ENCODE measurements at places on chromosomes 1 and 21.

DNA sequence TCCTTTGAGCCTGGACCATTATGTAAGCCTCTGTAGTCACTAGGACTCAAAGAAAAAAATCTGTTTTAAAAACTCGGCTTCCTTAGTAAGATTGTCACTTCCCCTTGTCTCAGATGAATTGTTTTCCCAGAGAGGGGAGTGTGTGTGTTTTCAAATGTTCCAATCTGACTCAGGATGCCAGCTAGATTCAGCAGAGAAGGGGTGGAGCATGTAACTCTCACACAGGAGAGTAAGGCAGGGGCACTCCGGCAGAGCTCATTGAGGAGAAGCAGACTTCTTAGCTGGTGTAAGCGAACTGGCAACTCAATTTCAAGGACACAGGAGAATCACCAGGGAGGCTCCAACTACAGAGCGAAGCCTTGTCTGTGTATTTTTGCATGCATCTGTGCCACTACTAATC, 623.2 kb downstream of the LMO4 start:
- DNase-seq, result no peak

- DNase-seq, result no peak
Observed at GRCh38 chr1:20974069-20974468, 187.0 kb upstream of the HP1BP3 start.

DNA sequence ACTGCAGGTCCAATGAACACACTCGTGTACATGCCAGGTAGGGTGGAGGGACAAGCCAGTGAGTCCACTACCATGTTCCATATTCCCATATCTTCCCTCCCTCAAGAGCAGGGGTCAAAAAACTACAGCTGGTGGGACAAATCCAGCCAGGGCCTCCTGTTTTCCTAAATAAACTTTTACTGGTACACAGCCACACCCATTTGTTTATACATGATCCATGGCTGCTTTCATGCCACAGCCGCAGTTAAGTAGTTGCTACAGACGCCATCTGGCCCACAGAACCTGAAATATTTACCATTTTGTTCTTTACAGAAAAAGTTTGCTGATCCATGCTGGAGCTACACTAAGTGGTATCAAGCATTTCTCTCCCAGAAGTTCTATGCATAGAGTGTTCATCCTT, 42.4 kb downstream of the CASQ2 start:
- DNase-seq, result no peak

DNA sequence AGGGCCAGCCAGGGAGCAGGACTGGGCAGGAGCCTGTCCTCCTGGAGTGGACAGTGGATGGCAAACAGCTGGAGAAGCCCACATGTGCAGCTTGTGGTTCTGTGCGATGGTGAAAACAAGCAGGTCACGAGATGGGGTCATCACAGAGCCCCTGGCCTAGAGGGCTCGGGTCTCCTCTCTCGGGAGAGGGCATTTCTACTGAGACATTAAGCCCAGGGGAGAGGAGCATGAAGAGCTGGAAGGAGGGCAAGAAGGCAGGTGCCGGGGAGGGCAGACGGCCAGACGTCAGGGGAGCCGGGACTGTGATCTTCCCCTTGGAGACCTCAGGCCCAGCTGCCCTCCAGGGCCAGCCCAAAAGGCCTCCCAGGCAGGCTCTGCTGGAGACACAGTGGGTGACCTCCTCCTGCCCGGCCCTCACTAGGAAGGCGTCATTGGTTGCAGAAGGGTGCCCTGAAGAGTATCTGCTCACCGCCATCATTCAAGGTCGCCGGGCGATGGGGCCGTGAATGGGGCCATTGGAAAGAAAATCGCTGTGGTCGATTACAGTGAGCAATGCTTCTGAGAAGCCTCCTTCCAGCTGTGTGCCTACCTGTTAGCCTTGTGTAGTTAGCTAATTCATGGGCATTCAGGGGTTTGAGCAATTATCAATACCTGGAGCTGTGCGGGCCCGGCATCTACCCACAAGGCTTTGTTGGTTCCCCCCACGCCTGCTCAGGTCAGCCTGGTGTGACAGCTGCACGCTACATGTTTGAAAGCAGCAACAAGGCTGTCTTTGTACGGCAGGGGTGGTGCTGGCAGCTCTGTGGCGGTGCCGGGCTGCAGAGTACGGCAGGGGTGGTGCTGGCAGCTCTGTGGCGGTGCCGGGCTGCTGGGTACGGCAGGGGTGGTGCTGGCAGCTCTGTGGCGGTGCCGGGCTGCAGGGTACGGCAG, 72.3 kb upstream of the ACTRT2 start:
- DNase-seq, result no peak
